ENCODE measurements at places on chromosomes 12 and 14.

DNA sequence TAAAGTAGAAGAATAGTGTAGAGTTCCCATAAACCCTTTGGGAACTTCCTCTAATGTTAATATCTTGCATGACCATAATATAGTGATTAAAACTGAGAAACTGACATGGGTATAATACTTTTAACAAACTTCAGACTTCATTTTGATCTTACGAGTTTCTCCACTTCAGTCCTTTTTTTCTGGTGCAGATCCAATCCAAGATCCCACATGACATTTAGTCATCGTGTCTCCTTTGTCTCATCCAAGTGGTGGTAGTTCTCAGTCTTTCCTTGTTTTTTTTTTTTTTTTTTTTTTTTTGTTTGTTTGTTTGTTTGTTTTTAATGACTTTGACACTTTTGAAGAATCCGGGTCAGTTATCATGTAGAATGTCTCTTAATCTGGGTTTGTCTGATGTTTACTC, 179.2 kb downstream of the CACNA1C start:
- no peak for DNase-seq

- DNase-seq, result no peak
These were observed 2.1 kb upstream of the SLC16A7 start for GRCh38 chr12:59593761-59594160.

GRCh38 chr14:51341338-51341737, 101.3 kb downstream of the TMX1 start:
- DNase-seq, result peak; percentile 16

DNA sequence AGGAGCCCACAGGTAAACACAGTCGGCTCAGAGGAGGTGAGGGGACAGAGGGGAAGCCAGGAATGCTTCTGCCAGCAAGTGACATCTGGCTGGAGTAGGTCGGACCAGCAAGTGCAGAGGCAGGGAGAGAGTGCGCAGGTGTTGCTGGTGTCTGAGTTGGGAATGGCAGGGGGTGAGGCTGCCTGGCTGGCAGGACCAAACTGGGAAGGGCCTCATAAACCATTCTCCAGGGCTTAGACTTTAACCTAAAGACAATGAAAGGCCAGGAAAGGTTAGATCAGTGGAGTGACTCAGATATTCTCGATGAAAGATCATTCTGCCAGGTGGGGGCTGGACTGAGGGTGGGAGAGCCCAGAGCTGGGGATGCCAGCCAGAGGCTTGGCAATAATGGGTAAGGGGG, 66.4 kb downstream of the ITPK1 start:
- no peak for DNase-seq

Measured in DMS53 (cell line).